Stimulated activated CD4-positive, alpha-beta T cell treated with anti-CD3 and anti-CD28 coated beads, Interleukin-1b, Interleukin-23, amount 100 ng/mL, for 1 hour (primary cell): ENCODE measurements at places on chromosomes 11 and 22.

GRCh38 chr11:65390099-65390941 lies 3.9 kb downstream of the FRMD8 start:
- DNase-seq, result no peak

GRCh38 chr11:128902515-128903066 lies 11.4 kb downstream of the KCNJ5 start:
- no peak for DNase-seq

- no peak for DNase-seq
These were observed 68.5 kb downstream of the C2CD3 start for GRCh38 chr11:74102321-74102720.

DNA sequence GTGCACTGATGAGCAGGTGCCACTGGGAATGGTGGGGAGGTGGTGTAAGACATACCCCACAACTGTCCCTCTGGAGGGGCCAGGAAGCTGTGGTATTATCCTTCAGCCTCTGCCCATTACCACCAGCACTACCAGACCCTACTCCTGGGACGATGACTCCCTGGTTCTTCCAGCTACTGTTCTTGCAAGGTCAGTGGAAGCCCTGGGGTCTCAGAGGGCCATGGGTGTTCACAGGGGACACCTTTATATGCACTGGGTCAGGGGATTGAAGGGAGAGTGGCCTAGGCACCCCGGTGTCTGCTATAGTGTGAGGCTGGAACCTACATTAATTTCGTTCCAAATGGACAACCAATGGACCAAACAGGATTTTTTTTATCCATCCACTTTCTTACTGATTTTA lies 102.1 kb downstream of the RPS6KA4 start:
- DNase-seq, result no peak

DNA sequence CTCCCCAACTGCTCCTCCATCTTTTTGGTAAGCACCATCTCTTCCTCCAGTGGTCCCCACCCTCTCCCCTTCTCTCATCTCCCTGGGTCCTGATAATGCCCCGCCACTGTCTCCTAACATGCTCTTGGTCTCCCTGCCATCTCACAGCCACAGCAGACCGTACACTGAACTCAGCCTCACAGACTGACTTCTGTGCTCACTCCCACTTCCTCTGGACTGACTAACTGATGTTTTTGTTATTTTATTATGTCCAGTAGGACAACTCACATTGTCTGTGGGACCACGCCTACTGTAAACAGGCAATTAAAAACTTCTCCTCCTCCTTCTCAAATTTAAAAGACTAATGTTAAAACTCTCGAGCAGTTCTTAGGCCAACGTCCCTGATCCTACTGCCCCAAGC lies 2.6 kb upstream of the GNAZ start:
- DNase-seq, result no peak

- no peak for DNase-seq
These were observed 1.1 kb upstream of the CEND1 start for GRCh38 chr11:790721-791564.

DNA sequence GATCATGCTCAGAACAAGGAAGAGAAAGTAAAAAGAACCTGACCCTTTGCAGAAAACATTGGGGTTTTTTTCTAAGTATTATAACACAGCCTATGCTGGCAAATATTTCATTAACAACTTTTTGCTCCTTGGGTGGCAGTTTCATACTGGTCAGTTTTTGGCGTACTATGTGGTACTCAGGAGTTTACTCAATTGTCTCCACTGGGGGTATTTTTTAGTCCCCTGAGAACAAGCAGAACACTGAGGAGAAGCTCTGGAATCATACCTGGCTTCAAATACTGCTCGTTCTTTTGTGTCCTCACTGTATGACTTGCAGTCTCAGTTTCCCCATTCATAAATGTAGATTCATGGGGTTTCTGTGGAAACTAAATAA lies 90.4 kb downstream of the SERGEF start:
- DNase-seq, result no peak

GRCh38 chr22:33920197-33920540 lies at the start of gene LARGE1:
LARGE1 (minus strand) TSS chr22:33920476.
- no peak for DNase-seq

DNA sequence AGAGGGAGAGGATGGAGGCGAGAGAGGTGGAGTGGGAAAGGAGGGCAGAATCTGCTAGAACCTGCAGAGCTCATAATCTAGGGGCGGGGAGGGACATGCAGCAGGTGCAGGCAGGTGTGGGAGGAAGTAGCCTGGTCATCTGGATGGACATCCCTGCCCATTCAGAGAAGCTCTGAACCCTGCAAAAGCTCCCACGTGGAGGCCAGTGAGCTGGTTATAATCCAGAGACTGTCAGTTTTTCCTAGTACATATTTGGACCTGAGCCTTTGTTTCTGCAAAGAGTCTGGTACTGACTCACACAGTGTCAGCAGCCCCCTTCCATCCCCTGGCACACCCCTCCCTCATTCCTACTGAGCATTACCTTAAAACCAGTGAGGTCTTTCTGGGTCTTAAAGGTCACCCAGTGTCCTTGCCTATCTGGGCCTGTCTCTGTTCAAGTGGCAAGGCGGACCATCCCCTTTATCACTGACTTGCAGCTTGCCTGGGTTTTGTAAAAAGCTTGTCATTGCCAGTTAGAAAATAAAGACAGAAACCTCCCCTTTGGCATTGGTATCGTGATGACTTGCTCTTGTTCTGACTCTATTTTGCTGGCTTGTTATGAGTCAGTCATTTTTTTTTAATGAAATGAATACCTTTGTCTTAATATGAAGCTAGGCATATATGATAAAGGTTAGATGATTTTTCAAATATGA lies 26.1 kb downstream of the PTPRJ start:
- DNase-seq, result no peak

DNA sequence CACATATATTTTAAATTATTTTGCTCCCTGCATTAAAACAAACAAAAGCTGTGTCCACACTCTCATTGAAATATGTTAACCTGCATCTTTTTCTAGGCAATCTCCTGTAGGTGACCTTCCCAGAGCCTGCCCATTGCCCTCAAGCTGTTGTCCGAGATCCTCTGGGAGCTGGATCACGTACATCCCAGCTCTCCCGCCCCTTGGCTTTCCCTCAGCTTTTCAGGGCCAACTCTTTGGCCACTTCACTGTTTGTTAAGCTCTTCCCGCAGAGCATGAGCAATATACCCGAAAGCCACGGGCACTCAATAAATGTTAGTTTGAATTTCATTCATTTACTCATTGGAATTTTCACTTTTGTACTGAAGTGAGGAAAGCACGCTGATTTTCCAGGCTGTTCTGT lies 32.2 kb downstream of the ELMOD1 start:
- DNase-seq, result no peak

DNA sequence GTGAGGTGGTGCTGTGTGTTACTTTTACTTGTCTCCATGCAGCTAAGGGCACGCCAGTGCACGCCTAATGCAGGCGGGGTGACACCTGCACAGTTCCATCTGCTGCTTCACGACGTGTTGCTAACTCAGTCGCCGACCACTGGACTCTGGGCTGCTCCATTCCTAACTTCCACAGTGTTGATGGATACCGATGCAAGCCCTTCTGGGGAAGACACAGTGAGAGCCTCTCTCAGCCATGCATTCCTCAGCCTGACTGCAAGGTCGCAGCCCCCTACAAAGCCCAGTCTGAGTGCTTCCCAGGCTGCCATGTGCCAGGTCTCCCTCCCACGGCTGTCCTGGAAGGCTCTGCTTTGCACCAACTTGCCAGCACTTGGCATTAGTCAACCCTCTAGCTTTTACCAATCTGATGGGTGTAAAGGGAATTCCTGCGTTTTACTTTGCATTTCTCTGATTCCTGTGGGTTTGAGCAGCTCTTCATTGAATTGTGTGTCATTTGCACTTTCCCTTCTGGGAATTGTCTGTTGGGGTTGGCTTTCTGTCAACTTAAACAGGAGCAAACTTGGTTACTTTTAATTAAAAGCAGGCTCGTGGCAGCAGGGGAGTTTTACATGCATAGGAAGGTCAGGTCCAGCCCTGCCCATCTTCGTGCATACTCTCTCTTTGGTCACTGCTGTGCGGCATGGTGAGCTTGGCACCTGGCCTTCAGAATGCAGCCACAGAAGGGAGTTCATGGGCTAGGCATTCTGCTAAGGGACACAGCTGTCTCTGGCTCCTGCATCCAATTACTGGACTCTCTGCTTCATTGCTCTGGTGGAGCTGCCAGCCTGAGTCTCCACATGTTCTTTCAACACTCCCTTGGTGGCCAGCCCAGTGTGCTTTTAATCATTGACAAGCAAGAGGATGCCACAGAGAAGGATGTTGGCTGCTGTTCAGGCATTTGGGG lies 34.6 kb upstream of the SHANK2 start:
- DNase-seq, result no peak

- no peak for DNase-seq
These were observed 4.5 kb downstream of the RNF121 start for GRCh38 chr11:71933141-71933933.

DNA sequence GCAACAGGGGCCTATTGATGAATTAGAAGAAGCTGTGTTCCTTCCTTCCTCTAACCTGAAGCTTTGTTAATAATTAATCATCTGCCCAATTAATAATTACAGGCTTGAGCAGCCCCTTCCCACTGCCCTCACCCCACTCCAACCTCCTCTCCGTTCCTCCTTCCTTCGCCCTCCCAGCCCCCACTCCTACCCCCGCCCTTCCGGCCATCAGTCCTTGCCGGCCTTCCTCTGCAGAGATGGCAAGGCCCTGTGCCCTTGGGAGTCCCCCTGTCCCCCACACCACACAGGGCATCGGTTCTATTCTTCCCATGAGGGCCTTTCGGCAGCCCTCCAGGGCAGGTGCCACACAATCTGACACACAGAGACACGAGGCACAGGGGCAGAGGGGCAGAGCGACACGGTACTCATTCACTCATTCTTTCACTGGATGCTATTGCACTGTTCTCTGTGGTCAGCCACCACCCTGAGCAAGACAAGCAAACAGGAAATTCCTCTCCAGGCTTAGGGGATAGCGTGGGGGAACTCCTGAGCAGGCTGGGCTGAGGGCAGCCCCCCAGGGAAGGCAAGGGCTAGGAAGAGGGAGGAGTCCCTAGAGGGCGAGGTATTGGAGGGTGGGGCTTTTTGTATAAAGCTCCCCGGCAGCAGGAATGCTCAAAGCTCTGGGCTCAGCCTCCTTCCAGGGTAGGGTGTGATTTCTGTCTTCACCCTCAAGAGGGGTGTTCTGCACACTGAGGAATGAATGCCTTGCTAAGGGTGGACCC lies 14.7 kb downstream of the MGAT3 start:
- DNase-seq, result no peak

DNA sequence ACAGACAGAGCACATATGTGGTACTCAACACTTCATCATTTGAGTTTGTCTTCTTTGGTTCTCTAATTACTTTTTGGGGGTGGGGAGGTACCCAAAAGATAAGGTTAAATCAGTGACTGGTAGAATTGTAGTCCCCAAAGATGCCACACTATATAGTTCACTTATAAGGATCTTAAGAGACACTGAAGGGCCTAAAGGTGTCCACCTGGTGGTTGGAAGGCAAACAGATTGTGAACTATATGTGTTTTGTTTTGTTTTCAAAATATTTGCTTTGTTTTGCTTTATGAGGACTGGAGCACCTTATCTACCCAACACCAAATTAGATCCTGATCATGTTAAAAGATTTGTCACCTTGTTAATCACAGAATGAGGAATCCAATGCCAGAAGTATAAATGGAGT lies 136.1 kb downstream of the DCDC1 start:
- DNase-seq, result no peak

GRCh38 chr22:38943201-38943600 lies 14.2 kb upstream of the APOBEC3A start:
- DNase-seq, result no peak

- DNase-seq, result no peak
These were observed 1.3 kb upstream of the KMT5B start for GRCh38 chr11:68214173-68215086.

DNA sequence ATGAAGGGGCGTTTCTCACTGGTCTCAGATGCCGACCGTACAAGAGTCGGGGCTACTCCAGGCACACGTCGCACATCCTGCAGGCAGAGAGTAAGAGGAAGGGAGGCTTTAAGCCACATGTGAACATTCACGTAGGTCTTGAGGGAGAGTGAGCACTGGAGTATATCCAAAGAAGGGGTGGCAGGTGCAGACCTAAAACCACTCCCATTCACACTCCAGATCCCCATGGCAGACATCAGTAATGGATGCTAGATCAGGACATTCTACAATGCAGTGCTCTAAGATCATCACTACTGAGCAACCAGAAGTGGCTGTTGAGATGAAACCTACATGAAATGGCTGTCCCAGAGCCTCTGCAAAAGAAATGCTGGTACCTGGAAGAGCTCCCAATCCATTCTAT lies 39.0 kb downstream of the WT1 start:
- DNase-seq, result no peak

DNA sequence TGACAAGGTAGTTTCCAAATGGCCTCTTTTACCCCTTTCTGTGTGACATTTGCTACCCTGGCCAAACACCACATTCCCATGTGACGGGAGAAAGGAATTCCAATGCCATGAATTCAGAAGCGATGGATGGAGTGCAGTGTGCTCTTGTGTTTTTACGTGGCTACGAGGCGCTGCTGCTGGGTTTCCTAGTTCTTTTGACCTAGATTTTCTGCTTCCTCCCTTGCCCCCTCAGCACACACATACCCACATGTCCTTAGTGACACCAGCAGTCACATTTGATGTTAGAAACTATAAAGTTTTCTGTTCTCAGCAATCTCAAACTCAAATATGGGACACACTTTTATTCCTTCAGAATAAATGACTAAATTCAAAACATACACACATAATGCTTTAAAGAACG lies 7.8 kb upstream of the TMA7B start:
- no peak for DNase-seq

DNA sequence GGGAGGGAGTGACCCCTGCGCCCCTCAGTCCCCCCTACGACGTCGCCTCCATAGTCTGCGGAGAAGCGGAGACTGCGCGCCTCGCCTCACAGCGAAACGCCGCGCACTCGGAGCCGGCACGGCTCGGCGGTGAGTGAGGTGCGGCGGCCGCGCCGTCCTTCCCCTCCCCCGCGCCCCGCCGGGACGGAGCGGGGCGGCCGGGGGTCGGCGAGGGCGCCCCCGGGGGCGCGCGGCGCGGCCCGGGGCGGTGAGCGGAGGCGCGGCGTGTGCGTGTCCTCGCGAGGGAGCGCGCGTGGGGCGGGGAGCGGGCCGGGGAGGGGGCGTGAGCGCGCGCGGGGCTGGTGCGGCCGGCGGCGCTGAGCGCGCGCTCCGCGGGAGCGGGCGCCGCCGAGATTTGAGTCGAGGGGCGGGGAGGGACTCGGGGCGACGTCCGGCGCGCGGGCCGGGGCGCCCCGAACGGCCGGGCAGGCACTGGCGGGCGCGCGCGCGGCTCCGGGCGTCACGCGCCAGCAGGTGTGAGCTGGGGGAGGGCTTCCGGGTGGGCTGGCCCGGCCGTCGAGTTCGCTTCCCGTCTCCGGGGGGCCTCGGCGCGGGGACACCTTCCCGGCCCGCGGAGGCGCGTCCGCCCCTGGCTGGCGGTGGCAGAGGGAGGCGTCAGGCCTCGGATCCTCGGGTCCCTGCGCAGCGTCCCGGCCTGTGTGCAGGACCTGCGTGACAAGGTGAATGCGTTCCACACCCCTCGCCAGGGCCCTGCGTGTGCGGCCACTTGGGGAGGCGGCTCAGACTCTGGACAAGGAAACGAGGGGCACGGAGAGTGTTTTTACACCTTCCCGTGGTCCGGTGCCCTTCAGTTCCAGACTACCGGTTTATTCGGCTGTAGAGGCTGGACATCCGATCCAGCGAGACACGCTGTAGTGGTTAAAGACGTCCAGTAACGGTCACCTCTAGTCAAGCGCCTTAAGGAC lies 50.4 kb downstream of the FAM83F start:
- peak; percentile 36 for DNase-seq
